Ammon's horn (tissue), 1 donor: ENCODE measurements at places on chromosomes 1 and 21.

DNA sequence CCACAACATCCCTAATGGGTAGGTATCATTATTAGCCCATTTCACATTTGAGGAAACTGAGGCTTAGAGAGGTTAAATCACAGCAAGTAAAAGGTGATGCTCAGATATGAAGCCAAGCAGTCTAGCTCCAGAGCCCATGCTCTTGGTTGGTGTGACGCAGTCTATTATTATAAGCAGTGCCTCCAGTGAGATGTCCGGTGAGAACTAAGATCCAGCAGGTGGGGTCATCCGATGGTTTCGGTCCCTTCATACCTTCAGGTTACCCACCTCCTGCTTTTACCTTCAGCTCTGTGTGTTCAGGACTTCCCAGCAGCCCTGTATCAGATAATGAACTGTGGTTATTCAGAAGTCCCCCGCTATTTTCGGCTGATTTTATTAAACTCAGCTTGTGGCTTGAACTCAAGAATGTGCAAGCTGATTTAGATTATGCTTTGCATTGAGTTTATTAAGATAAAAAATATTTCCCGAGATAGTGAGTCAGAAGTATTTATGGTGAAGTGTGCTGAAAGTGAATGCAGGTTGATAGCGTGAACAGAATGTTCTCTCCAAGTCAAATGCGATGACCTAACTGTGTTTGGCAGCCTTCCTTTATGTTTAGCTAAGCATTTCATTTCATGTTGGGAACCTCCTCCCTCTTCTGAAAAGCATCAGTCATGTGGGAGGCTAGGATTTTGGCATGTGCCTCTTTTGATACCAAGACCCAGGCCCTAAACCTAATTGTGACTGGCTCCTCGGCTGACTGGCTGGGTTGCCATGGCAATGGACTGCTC, 160.9 kb upstream of the UBE2U start:
- DNase-seq = peak; percentile 66

DNA sequence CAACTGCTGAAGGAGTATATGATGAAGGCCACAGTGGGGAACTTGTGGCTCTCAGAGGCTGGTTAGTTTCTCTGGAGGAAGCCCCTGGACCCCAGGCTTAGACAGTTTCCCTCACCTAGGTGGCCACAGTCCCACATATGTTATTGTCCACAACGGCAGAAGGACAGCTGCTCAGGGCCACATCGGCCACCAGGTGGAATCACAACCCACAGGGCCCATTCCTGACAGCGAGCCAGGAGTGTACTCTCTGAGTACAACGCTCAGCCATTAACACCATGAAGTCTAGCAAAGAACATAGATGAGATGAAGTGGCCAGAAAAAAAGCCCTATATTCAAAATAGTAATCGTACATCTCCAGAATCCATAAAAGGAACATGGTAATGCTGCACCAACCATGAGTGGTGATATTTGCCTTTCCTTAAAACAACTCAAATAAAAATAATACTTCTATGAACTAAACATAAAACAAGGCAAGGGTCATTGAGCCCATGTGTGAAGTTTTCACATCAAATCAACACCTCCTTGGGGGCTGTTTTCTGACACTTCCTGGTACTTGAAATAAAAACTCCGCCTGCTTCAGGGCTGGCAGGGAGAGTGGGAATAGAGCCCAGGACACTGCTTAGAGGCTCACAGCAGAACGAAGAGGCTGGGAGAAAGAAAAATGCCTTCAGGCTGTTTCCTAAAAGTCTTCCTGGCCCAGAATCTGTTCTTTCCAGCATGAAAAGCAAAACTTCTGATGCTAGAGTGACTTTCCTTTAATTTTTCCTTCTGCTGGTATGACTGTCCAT, 383.3 kb downstream of the HHAT start:
- no peak for DNase-seq

- DNase-seq = no peak
Observed at GRCh38 chr1:152495066-152495675, 15.4 kb upstream of the LCE5A start.

DNA sequence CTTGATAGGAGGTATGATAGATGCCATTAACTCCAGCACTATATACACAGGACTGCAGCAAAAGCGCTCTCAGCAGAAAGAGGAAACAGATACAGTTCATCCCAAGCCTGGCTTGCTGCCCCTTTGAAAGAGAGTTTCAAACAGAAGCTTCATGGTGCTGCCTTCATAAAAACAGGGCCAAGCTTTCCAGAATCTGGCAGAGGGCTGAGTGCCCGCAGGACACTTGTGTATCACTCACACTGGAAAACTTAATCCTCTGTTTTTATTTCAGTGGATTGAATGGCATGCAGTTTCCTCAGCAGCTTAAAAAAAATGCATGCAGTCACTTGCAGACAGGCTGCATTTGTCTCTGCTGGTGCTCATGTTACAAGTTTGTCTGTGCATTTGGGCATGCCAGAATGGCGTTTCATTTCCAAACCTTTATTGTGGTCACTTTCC, 40.4 kb downstream of the KCNJ15 start:
- DNase-seq = peak; percentile 9

GRCh38 chr1:92486251-92487077, at the start of gene GFI1:
TSS of gene GFI1 (minus strand) at chr1:92486925. CDS start at chr1:92483487, 3,438 bp downstream.
- no peak for DNase-seq

DNA sequence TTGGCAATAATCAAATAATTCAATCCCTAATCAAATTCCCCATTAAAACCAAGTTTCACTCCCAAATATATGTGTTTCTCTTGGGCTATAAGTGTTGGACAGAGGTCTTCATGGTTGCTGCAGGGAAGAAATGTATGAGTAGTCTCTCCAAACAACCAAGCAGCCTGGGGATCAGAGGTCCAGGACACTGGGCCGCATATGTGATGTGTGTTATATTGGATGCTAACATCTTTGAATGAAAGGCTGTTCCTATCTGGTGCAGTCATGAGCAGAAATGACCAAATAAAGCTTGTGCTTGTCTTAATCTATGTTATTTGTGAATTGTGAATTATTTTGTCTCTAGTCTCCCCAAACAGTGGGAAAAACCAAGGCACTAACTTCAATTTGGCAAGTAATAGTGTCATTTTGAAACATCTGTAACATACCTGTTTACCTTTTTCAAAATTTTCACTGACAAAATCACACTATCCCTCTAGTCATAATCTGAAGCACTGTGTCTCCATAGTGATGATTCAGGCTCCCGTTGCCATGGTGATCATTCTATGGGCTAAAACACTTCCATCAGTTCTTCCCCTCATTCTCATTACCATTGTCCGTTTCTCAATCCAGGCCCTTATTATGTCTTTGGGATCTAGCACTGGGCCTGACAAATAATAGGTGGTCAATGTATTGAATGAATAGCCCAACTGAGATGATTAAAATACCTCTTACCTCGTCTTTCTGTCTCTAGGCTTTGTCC, 12.5 kb upstream of the TADA1 start:
- DNase-seq = peak; percentile 29

- peak; percentile 60 for DNase-seq
Observed at GRCh38 chr21:44846485-44847260, 26.8 kb downstream of the PTTG1IP start.
